ENCODE measurements at places on chromosomes 4 and X.

DNA sequence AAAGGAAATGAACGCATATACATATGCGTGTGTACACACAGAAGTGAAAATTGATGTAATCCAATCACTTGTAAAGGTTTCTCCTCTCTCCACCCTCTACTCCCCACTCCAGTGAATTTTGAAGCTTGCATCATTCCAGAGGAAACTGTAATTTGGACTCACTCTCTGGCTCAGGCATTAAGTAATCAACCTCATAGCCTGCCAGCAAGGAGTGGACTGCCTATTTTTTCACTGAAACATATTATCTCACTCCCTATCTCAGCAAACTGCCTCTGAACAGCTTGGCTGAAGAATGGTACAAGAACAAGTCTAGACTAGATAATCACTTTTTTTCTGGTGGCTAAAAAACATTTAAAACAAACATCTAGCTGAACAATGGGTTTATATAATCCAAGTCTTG lies 124.2 kb downstream of the C4orf51 start:
- no peak for DNase-seq

GRCh38 chr4:37867102-37867501 lies 23.8 kb upstream of the TBC1D1 start:
- DNase-seq, result no peak

DNA sequence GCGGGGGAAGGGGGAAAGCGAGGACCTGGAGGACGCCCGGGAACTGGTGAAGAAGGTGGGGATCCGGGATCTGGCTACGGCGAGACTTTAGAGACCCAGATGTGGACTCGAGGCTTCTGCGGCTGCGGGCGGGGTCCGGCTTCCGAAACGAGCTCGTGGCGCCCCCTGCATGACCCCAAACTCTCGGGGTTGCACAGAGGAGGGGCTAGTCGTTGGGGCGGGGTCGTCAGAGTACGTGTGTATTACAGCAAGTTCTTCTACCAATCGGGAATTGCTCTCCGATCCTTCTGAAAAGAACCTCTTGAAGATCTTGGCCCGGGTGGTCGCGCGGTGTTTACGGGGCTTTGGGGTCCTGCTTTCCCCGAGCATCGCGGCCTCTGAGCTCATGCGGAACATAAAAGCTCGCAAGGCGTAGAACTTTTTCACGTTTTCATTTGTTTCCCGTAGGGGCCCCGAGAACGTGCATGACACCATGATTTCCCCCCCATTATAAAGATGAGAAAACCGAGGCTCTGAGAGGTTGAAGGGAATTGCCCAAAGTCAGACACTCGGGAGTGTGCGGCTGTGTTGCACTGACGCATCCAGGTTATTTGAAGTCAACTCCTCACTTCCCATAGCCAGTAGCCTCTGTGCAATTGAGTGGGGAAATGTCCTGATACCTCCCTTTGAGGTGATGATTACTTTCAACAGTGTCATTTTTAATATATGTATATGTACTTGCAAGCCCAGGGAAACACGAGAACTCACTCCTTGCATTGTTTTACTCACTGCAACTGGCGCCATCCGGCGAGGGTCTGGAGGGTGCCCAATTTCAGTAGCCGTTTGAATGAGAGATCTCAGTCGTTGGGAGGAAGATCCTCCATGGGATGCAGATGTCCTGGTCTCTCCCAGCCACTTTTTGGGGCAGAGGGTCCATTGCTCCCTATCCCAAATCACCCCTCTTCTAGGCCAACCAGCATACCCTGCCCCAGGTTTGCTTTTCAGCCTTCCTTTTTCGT lies at the start of gene BEND4:
BEND4 (minus strand) TSS at position 149 of the 998 bp plus-strand sequence. CDS start 512 bp downstream, outside the sequence.
- DNase-seq, result no peak

DNA sequence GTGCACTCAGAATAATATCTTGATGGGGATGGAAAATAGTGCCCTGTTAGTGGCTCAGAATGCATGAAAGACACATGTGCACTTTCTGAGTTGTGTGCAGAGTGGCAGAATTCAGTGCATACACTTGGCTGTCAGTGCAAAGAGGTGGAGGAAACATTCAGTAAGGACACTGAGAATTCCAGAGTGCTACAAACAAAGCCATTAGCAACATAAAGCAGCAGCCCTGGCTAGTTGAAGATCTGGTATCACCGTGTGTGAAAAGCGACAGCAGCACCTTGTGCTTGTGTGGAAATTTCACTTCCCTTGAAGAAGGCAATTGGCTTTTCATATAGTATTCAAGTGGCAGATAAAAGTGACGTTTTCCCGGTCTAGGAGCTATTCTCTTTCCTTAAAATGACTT lies 810.4 kb downstream of the TRIML1 start:
- no peak for DNase-seq

DNA sequence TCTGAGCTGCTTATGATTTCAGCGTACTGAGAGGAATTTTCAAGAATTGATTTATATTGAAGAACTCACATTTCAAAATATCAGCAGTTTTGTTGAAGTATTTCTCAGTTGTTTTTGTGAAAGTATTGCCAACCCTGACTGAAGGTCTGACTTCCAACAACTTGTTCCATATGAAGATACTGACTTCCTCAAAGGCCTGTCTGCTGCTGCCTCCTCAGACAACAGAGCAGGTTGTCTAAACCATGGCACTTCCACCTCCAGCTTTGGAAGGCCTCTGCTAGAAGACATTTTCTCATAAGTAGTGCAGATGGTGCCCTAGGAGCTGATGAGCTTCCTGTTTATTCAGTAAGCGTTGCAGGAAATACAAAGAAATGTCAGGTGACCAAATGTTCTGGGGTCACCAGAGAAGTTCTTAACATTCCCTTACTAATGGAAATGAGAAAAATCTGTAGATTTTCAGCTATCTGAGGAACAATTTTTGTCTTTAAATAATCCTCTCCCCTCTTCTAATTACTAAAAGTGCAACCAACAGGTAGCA lies 28.8 kb downstream of the FGF2 start:
- no peak for DNase-seq

DNA sequence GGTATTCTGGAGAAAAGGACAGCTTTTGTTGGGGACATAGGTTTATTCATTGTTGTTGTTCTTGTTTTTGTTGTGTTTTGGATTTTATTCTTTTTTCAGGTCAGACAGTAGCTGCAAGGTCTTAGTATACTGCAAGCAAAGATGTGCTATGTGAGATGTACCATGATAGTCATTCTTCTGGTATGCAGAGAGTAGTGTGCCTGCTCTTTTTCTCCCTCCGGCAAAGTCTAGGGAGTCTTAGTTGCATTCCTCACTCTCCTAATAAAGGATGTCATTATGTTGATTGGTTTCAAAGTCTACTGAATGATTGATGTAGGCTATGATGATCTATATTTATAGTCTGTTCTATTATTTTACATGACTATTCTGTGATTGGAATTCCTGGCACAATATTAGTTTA lies 119.9 kb upstream of the POF1B start:
- DNase-seq, result no peak

GRCh38 chrX:113274791-113275190 lies 434.2 kb upstream of the AMOT start:
- DNase-seq, result no peak

- peak; percentile 62 for DNase-seq
These were observed 28.2 kb upstream of the HUWE1 start for GRCh38 chrX:53714580-53715345.

- DNase-seq, result no peak
These were observed 359.2 kb downstream of the IDS start for GRCh38 chrX:149145845-149146285.

GRCh38 chr4:17008834-17009345 lies 110.4 kb upstream of the LDB2 start:
- DNase-seq, result no peak

DNA sequence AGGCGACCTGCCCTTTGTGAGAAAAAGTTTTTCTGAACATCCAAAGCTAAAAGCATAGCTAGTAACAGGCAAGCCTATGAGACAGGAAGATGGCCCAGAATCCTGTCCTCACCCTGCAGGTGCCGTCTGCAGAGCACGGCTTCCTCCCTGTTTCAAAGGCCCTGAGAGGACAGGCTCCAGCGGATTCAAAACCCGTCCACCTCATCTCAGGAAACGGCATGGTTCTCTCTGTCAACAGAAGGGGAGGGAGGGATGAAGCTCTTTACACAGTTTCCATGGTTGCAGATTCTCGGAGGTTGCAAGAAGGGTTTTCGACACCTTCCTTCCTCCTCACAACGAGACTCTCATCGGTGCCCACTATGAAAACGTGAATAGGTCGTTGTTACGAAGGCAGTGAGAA lies 8.3 kb downstream of the PPP2R3B start:
- DNase-seq, result no peak

DNA sequence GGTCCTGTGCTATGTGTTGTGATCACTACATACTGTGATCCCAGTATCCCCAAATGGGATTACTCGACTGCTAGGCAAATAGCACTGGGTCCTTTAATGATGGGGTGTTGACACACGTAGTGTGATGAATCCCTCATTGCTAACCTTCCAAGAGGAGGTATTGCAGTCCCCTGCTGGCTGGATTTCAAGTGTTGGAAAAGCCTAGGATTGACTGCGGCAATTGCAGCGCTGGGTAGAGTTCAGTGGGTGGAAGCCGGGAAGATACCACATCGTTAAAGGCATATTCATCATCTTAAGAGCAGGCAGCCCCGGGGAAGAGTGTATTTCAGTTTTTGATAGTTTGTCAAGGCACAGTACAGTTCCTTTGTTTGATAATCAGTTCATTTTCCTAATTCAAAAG lies 159.9 kb downstream of the TRIML1 start:
- no peak for DNase-seq

DNA sequence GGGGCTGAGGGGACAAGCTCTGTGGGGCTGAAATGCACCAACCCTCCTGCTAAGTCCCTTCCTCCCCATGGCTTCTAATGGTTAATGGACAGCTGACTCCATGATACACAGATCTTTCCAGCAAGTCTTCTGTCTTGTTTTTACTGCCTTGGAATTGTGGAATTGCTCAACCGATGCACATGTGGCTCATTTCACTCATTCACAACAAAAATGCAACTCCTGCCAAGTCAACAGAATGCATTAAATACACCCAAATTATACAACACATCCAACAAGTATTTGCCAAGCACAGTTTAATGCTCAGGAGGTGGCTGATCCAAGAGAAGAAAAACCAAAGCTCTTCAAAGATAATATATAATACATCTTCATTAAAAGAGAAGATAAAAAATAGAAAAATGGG lies 61.9 kb upstream of the PAGE4 start:
- no peak for DNase-seq

GRCh38 chr4:41487868-41488440 lies 50.0 kb upstream of the LIMCH1 start:
- DNase-seq, result no peak

DNA sequence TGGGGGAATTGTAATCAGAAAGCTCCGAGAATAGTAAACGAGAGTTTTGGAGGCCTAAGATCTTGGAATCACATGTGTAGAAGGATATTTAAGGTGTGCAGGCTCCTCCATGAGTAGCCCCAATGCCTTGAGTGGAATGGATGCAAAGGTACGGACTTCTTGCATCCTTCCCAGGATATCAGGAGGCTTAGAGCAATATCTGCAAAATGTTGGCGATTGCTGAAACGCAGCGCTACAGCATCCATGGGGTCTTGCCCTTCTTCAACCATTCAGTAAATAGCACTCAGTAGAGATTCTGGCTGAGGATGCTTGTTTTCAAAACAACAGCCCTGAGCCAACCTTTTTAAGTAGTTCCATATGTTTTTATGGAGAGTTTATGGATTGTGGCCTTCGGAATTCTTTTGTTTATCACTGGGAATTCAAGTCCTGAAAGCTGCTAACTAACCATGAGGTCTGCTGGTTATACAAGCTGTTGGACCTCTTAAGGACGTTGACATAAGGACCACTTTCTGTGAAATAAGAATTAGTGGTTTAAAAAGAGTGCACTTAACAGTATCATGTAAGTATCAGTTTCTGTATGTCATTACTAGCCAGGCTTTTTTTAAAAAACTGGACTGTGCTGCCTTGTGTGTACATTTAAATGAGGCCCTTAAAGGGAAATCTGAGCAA lies 228.8 kb upstream of the PGRMC2 start:
- DNase-seq, result no peak

GRCh38 chrX:71365356-71365874 lies 742 bp upstream of the TAF1 start:
- DNase-seq, result no peak

GRCh38 chr4:123632693-123633030 lies 236.1 kb downstream of the SPRY1 start:
- no peak for DNase-seq

DNA sequence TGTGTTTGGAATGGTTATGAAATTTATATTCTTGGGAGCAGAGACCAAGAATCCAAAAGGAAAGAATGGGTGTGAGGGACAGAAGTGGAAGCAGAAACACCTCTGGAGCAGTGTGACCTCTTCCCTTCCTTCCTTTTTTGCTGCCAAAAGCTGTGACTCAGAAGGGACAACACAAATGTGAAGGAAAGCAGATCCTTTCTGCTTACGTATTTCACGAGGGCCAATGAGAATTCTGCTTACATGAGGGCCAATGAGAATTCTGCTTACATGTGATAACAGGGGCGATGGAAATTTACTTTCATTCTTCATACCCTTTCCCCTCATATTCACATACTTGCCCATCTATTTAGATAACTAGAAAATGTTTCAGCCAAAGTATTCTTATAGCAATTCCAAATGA lies 404.6 kb downstream of the PRDM5 start:
- no peak for DNase-seq

DNA sequence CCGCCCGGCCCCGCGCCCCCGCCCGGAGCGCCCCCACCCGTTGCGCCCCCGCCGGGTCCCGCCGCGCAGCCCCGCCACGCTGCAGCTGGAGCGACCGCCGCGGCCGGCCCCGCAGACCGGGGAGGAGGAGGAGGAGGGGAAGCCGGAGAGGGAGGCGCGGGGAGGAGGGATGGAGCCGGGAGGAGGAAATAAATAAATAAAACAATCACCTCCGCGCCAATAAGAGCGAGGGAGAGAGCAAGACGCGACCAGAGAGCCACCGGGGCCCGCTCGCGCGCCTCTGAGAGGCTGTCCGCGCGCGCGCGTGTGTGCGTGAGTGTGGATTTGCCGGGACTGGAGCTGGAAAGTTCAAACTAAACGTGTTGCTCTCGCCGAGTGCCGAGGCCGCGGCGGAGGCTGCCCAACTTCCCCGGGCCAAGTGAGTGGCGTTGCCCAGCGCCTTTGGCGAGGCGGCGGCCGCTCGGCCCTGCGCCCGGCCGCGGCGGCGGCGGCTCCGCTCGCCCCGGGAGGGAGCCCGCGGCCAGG lies 2184.4 kb upstream of the TENM3 start:
- DNase-seq, result no peak

DNA sequence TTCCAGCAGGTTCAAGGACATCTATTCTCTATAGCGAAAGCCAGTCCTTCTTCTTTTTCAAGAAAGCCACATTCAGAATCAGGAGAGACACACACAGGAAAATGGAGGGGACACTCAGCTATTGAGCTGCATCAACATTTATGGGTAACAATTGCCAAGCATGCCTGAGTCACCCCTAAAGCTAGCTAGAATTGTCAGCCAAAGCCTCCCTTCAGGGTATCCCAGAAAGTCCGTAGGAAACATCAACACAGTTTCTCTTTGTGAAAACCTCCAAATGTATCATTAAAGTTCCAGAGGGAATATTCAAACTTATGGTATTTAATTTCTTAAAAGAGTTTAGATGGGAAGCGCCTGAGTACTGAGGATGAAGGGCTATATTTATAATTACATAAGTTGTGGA lies 331.1 kb upstream of the SLC7A11 start:
- DNase-seq, result no peak

Measured in stimulated activated naive CD4-positive, alpha-beta T cell treated with Interleukin-2 at 50 U/mL for 16 hours (primary cell).